ENCODE measurements at places on chromosomes 6 and 20.

DNA sequence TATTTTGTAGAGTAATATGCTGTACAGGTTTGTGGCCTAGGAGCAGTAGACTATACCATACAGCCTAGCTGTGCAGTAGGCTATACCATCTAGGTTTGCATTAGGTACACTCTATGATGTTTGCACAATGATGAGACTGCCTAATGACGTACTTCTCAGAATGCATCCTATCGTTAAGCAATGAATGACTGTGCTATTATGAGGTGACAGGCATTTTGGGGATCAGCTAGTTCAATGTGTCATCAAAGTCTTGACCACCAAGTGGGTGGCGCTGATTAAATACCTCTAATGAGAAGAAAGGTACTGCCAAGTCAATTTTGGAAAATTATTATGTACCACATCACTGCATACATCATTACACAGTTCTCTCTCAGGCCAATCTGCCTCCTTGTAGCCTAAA is 190.2 kb downstream of the BACH2 start:
- no peak for DNase-seq

DNA sequence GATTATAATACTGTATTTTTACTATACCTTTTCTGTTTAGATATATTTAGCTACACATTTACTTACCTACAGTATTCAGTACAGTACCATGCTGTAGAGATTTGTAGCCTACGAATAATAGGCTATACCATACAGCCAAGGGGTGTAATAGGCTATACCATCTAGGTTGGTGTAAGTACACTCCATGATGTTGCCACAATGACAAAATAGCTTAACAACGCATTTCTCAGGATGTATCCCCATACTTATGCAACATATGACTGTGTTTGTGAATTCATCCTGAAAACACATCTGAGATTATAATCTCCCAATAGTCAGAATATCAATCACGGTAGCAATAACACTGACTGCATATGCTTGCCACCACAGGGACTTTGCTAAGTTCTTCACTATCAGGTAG is 20.7 kb downstream of the B4GALT5 start:
- DNase-seq: no peak

- no peak for DNase-seq
Measured at GRCh38 chr6:90066697-90067096, 172.4 kb downstream of the GJA10 start.

DNA sequence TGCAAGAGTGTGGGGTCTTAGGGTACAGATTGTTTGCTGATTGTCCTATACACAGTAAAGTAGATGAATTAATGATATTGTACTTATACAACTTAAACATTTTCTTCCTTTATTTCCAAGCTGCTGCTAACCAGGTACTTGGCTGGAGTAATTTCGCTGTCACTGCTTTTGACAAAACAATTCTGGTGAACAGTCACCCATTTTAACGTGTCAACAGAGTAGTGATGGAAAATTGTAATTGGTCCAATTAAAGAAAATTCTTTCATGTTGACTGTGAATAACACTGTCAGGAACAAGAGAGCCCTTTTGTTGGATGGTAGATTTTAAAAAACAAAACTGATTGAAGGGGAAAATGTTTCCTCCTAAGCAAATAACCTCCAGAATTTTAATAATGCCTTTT is 26.4 kb upstream of the MROH8 start:
- DNase-seq: no peak

- no peak for DNase-seq
Measured at GRCh38 chr20:36606158-36607066, 833 bp downstream of the RAB5IF start.

- DNase-seq: peak; percentile 11
Measured at GRCh38 chr6:68967549-68968300, 332.6 kb downstream of the ADGRB3 start.

DNA sequence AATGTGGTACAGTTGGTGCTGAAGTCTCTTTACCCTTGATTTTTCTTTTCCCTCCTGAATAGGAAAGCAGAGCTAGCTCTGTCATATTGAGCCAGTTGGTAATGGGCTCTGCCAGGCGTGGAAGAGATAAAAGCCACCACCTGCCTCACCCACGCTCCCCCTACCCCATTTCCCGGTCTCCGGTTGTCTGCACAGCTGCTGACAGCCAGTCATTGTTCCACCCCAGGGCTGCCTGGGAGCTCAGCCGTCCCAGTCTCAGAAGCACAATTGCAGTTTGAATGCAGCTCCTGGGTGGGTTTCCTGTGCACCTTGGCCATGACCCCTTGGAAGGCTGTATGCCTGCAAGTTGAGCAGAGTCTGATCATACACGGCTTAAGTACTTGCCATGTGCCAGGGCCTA is 675.2 kb upstream of the FLRT3 start:
- DNase-seq: no peak

DNA sequence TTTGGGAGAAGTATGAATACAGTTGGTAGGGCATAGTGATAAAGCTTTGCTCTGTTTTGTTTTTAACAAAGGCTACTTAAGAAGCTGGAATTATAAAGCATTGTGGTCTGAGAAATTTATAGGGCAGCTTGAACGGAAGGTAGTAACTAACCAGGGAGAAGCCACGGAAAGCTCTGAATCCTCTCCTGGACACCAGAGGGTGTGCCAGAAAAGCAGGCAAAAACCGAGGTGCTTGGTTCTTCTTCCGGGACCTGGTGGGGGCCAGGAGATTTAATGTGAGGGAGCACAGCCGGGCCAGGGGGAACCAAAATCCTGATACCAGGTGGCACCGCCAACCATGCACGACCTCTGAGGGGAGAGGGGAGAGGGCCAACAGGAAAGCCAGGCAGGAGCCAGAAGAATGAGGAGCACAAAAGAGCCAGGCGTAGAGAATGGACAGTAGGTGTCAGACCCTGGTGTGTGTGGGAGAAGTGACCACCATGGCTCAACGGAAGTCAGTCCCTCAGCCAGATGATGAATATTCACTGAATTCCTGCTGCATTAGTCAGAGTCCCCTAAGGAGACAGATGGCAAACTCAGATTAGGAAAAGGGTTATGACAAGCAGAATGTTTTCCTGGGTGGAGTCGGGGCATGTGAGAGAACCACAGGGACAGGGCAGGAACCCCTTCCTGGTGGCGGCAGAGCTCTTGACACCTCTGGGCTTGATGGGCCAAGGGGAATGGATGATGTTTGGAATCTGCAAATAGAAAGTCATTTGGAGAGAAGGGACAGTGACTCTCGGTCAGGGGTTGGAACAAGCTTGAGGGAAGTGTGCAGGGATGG is 262.3 kb downstream of the ZNF217 start:
- peak; percentile 41 for DNase-seq

- no peak for DNase-seq
Measured at GRCh38 chr6:16480763-16481560, 242.6 kb downstream of the GMPR start.

- no peak for DNase-seq
Measured at GRCh38 chr20:57457243-57458095, 66.3 kb downstream of the RBM38 start.

- DNase-seq: peak; percentile 59
Measured at GRCh38 chr20:64131406-64131805, 24.0 kb upstream of the NPBWR2 start.

GRCh38 chr6:144284783-144285547 is at the start of gene UTRN:
UTRN (plus strand) TSS chr6:144285335; CDS start chr6:144291829, 6,494 bp downstream.
- peak; percentile 69 for DNase-seq

GRCh38 chr6:134730013-134730412 is 219.9 kb downstream of the ALDH8A1 start:
- DNase-seq: no peak

DNA sequence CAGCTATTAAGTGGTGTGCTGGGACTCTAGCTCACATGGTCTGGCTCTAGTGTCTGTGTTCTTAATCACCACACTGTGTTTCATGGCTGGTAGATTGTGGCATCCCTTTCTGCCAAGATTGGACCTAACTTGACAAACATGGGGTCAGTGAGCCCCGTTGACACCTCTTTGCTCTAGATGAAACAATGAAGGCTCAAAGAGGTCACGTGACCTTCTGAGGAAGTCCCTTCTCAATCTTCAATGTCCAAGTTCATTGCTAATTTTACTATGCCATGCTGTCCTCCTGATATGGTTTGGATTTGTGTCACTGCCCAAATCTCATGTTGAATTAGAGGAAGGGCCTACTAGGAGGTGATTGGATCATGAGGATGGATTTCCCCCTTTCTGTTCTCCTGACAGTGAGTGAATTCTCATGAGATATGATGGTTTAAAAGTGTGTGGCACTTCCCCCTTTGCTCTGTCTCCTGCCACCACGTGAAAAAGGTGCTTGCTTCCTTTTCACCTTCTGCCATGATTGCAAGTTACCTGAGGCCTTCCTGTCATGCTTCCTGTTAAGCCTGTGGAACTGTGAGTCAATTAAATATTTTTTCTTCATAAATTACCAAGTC is 177.8 kb upstream of the MYLIP start:
- no peak for DNase-seq

Measured in HuH-7.5 (cell line).